Mammary microvascular endothelial cell (primary cell): ENCODE measurements at places on chromosomes 11 and 22. TPM values are rescaled to one million over a fixed set of nuclear protein-coding genes. Genes with fewer than 3 reads are reported as not detected.

The MS4A12 gene
- not detected in 2 replicates for total RNA-seq

The BEST1 gene
- total RNA-seq, result not detected in 2 replicates

The F2 gene
- 0.10 TPM in 1 of 2 replicates, not detected in the other for total RNA-seq

The KRTAP5-5 gene
- total RNA-seq, result not detected in 2 replicates

The USP2 gene
- total RNA-seq, result not detected in 2 replicates

The RAG1 gene
- 0.47 and 0.84 TPM in 2 replicates for total RNA-seq

The SEC14L6 gene
- not detected in 2 replicates for total RNA-seq

The PHF21B gene
- not detected in 2 replicates for total RNA-seq

The SCUBE1 gene
- total RNA-seq, result under 0.01 and 0.30 TPM in 2 replicates
